ENCODE measurements at places on chromosomes 4 and X.

DNA sequence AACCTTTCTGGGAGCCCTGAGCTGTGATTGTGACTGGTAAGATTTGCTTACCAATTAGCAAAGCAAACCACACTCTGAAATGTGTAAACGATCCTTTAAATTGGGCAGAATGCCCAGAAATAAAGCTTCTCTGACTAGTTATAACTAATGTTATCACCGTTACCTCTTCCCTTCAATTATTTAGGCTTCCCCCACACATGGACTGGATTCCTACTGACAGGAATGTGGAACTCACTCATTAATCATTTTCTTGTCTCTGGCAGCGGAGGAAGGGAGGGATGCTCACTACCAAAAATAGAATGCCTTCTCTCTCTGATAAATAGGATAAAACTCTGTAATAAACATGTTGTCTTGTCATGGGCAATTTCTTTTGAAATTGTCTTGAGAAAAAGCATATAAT, 25.3 kb upstream of the NWD2 start:
- no peak for DNase-seq

GRCh38 chr4:10575414-10575813, 109.2 kb downstream of the CLNK start:
- DNase-seq = no peak

GRCh38 chrX:150643271-150643670, 49.9 kb upstream of the MTMR1 start:
- no peak for DNase-seq

- DNase-seq = no peak
Observed at GRCh38 chrX:10064736-10065135, 92.0 kb upstream of the CLCN4 start.

- no peak for DNase-seq
Observed at GRCh38 chr4:53599632-53600031, 8.3 kb upstream of the LNX1 start.

DNA sequence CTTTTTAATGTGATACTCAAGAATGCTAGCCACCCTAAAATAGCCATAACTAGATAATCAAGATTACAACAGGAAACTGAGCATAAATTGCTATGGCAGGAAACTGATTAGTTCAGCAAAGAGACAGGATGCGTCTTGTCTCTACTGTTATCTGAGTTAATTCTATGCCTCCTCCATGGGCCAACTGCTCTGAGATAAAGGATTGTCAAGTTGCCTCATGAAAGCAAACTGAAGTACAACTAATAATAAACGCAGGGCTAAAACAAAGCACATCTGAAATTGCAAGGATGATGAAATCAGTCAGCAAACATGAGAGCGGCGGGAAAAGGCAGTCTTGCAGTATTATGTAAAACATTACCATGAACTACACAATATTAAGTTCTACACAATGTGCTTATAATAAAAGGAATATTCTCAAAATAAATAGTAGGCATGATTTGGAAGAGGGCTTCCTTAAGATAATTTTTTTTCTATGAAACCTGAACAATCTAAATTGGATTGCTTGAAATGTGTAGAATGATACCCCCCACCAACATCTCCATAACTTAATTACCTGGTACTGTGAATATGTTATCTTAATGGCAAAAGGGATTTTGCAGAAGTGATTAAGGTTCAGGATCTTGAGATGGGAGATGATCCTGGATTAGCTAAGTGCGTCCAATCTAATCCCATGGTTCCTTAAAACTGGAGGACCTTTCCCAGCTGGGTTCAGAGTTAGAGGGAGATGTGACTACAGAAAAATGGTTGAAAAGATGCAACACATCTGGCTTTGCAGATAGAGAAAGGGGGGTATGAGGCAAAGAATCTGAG, 65.9 kb downstream of the ANTXR2 start:
- DNase-seq = peak; percentile 32

DNA sequence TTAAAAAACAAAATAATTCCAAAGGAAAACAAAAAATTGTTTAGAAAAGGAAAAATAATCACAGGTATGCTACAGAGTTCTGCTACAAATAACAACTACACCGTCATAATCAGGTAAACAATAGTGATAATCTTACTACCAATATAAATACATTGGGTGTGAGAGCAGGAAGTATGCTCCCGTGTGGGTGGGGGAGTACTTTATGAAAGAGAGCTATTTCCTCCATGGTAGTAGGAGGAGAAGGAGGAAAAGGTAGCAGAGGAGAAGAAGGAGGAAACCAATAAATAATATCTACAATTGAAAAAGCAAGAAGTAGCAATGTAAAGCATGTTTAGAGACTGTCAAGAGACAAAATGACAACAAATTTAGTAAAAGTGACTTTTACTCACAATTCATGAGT, 35.1 kb downstream of the TEC start:
- DNase-seq = no peak

GRCh38 chr4:79049840-79050540, 110.8 kb upstream of the PAQR3 start:
- DNase-seq = no peak

- DNase-seq = no peak
Observed at GRCh38 chrX:82666355-82666754, 841.7 kb upstream of the POU3F4 start.

- no peak for DNase-seq
Observed at GRCh38 chr4:174848596-174848995, 19.5 kb upstream of the GLRA3 start.

DNA sequence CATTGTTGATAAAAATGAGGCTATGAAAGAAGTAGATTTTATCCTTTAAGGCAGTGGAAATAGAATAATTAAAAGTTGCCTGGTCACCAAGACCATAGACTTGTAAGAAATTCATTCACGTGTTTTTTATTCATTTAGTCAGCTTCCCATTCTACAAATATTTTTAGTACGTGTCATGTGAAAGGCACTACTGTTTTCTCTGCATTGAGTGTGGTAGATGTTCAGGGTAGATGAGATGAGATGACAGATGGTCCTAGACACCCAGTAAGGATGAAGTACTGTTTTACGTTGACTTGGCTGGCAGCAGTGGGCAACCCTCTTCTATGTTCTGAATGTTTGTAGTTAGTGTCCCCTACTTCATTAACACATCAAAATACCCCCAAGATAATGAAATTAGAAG, 228.1 kb downstream of the ARHGAP24 start:
- DNase-seq = no peak

DNA sequence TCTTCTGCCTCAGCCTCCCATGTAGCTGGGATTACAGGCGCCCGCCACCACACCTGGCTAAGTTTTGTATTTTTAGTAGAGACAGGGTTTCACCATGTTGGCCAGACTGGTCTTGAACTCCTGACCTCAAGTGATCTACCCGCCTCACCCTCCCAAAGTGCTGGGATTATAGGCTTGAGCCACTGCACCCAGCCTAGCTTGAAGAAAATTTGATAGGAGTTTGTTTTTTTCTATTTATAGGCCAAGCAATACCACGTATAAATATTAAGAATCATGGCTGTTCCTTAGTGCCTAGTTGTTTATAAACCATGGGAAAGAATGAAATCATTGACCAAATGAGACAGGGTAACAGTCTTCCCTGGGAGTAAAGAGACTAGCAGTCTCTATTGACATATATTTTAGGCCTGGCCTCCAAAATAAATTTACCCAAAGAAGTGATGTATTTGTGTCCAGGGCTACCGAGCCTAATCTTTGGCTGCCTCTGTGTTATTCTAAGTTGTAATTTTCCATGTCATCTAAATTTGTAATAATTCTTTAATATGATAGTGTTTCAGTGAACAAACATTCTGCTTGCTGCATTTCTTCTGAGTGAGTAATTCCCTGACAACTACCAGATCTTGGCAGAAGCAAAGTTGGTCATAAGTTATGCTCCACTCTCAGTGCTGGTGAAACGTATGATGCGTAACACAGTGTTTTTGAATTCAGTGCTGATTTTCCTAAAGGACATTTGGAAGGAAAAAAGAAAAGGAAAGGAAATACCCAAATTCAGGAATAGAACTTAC, 10.3 kb downstream of the PKD2 start:
- no peak for DNase-seq

DNA sequence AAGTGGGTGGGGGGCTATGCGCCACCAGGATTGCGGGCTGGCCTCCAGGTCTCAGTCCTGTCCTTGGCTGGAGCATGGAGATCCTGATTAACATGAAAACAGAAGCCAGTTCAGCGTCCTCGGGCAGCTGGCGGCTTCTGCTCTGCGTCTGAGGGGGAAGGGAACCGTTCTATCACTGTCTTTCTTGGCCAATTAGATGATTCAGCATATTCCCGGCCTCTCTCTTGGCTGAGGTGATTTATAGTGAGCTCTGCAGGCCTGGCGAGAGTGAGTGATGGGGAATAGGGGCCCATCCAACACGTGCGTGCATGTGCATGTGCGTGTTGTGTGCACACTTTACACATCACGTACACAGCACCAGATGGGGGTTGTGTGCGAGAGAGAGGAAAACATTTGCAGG, 145.8 kb upstream of the ATP6AP2 start:
- no peak for DNase-seq

DNA sequence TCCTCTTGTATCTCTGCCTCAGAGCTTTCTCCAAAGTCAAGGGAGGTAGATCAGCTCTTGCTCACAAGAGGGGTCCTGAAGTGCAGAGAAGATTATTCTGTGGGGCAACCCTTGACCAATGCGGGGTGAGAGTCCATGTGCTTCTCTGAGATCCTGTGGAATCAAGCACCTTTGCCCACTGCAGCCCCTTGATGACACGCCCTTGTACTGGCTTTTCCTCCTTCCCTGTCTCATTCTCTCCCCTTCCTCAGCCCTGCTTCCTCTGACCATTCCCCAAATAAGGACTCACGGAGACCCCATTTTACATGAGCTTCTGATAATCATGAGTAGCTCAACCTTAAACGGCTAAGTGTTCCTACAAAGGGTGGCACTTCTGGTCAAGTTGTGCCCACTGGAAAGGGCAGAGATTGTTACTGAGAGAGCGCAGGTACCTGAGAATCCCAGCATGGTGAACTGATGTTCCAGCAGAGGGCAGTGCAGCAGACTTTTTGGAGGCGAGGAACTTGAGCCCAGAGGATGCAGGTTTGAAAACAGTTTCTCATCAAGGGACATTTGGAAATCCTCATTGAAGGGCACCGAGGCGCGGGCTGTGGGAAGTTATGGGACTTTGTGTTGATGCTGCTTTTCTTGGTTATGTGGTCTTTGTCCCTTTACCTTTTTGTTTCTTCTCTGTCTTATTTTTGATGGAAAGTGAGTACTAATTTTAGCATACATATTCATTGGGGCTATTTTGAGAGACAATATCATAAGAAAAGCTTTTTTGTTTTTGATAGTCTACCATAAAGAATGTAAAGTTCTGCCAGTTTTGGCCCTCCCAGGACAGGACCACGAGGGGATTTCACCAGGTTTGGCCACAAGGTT, 201.3 kb downstream of the RBM46 start:
- DNase-seq = peak; percentile 53

- no peak for DNase-seq
Observed at GRCh38 chr4:1094336-1094690, 19.1 kb downstream of the RNF212 start.

DNA sequence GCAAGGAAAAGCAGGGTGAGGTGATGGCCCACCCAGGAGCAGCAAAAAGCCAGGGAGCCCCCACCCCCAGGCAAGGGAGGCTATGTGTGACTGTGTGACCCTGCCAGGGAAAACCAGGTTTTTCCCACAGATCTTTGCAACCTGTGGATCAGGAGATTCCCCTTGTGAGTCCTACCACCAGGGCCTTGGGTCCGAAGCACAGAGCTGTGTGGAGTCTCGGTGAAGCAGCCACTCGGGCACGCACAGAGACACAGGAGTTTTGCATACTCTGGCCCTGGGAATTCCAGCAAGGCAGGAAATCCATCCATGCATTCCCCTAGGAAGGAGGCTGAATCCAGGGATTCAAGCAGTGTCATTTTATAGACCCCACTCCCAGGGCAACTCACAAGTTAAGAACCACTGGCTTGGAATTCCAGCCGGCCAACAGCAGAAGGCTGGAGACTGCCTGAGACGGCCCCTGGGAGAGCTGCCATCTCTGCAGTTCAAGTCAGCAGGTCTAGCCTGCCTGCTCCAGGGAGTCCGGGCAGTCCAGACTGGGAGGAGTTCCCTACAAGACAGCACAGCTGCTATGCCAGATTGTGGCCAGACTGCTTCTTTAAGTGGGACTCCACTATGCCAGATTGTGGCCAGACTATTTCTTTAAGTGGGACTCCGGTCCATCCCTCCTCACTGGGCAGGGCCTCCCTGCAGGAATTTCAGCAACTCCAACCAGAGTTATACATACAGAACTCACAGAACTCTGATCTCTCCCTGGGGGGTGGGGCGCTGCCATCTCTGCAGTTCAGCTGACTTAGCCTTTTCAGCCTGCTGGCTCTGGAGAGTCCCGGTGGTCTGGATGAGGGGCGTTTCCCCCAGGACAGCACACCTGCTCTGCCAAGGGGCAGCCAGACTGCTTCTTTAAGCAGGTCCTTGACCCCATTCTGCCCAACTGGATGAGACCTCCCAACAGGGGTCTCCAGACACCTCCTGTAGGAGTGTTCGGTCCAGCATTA, 85.1 kb upstream of the ADAD1 start:
- no peak for DNase-seq

DNA sequence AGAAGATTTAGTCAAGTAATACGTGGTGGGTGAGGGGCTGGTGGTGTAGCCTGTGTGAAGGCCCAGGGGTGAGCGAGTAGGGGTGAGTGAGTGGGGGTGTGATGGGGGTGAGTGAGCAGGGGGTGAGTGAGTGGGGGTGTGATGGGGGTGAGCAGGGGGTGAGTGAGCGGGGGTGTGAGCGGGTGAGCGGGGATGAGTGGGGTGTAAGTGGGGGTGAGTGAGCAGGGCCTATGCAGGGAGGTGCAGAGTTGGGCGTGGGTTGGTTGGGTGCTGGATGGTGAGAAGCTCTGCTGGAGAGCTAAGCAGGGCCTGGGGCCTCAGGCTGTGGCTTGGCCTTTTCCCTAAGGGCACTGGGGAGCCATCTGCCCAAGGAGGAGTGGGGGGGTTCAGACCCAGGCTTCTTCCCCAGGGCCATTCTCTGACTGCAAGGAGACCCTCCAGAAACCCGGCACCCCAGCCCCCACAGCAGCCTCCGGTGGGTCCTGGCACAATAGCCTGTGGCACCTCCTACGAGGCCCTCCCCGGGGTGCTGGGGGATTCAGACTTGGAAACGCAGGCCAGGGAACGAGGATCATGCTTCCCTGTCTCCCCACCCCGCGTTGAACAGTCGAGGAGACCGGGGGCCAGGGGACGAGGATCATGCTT, 30.4 kb downstream of the SH3TC1 start:
- no peak for DNase-seq

- DNase-seq = no peak
Observed at GRCh38 chr4:171812665-171813525, at the start of gene GALNTL6. TSS of gene GALNTL6 (plus strand) at chr4:171813404.

DNA sequence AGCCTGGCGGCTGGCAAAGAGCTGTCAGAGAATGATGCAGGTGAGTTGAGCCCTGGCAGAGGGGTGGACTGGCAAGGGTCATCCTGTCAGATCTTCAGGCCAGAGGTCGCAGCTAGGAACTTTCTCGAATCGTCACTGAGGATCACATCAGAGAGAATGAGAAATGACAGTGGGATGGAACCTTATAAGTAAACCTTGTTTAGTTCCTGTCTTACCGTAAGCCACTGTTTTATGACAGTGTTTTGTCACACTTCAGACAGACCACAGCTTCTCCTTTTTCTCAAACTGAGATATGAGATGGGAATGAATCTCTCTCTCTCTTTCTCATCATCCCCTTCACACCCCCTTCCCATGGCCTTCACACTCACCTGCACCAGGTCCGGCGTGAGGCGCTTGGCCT, 9.3 kb downstream of the DIPK2B start:
- DNase-seq = peak; percentile 22
